T-helper 22 cell (primary cell): ENCODE measurements at places on chromosomes 16 and 17.
A peak's percentile ranks its signal among the peaks of the same experiment; 100 is the strongest.

- DNase-seq: no peak
Measured at GRCh38 chr16:75909746-75910145, 183.5 kb upstream of the CPHXL start.

GRCh38 chr16:23504453-23505179 lies 5.7 kb downstream of the GGA2 start:
- DNase-seq: peak; percentile 49

GRCh38 chr17:1629504-1630310 lies 1.1 kb upstream of the SLC43A2 start:
- DNase-seq: peak; percentile 36

DNA sequence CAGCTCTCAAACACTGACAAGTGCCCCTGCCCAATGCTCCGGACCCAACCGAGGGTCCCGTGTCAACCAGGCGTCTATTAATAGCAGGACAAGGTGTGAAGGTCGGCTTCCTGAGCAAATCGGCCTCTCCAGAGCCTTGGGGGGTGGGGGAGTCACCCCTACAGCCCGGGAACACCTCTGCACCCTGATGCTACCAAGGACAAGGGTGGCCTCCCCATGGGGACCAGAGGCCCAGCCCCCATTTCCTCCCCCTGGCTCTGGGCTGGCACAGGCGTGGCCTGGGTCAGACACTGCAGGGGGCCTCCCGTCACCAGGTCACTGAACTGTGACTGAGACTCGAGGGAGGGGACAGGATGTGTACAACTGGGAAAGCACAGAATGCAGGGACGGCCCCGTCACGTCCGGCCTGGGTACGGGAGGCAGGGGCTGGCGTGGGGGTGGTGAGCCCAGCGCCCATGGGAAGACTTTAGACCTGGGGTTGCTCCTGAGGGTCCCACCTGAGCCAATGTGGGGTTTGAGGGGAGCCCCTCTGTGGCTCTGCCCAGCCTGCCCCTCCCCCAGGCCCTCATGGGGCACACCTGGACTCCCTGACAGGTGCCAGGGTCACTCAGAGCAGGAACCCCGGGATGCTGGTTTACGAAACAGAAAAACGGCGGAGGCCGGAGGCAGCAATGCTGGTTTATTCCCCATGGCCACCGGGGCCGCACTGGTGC lies 579 bp upstream of the CYBA start:
- peak; percentile 66 for DNase-seq

DNA sequence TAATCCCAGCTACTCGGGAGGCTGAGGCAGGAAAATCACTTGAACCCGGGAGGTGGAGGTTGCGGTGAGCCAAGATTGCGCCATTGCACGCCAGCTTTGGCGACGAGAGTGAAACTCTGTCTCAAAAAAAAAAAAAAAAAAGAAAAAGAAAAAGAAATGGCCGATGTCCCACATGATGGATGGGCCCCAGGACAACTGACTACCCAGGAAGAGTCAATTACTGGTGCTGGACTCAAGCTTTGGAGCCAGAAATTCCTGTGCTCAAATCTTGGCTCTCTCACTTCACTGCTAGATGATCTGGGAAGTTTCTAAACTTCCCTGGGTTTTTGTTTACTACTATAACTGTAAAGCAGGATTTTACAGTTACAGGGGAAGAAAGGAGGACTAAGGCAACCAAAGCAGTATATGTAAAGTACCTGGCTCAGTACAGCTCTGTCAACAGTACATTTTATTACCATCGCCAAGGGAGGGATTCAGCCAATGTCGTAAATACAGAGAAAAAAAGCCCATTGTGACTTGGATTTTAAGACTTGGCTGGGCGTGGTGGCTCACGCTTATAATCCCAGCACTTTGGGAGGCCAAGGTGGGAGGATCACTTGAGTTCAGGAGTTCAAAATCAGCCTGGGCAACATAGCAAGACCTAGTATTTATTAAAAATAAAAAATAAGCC lies 11.9 kb downstream of the C16orf86 start:
- DNase-seq: no peak

GRCh38 chr16:3119701-3120408 lies 7.5 kb downstream of the ZNF205 start:
- no peak for DNase-seq

- no peak for DNase-seq
Measured at GRCh38 chr16:17321824-17322223, 148.9 kb downstream of the XYLT1 start.

DNA sequence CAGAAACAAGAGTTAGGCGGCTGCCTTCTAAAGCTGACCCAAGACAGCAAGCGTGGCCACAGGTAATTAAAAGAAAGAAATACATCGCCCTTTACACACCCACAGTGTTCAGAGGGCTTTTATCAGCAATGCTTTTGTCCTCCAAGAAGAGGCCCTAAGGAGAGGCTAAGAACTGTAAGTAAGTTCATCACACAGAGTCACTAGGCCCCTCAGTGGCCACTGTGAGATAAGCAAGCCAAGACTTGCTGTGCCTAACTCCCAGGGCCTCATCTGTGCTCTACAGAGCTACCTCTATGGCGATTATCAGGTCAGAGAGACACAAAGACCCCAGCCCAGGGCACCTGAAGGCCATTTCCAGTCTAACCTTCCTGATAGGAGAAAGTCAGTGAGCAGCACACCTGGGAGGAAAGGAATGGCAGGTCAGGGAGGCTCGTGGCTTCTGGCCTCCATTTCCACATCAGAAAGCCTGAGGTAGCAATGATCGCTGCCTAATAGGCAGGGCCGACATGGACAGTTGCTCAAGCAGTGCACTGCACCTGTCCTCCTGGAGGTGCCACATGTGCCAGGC lies 545.2 kb upstream of the CDH11 start:
- no peak for DNase-seq

GRCh38 chr17:79669861-79670260 lies 59.0 kb upstream of the RBFOX3 start:
- DNase-seq: no peak

- DNase-seq: no peak
Measured at GRCh38 chr17:81287741-81288430, 7.2 kb downstream of the SLC38A10 start.

- DNase-seq: peak; percentile 56
Measured at GRCh38 chr16:81006211-81006812, 373 bp downstream of the CMC2 start.

DNA sequence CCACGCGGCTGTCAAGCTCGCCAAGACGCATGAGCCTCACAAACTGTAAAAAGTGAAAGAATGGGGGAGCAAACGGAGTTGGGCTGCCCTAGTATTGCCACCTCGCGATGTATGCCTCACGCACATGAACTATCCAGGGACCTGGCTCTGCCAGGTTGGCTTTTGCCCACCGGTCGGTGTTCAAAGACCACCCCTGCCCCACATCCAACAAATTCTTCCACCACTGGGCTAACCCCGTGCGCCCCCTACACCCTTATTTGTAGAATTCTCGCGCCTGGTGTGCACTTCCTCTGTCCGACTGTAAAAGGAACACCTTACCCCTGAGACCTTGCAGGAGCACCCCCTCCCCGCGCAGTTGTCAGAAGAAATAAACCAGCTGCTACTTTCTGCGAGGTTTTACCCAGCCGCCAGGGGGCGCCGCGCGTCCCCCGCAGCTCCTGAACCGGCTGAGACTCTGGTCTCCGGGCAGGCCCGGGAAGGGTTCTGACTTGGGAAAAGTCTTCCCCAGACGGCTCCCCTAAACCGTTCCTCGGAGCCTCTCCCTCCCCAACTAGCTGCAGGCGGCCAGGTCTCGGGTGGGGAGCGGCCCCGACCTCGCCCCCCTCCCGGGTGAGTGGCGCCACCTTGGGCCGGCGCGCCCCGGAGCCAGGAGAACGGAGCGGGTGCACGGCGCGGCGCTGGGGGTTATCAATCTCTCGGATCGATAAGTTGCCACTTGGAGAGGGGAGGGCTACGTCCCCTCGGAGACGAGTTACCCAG lies 1.7 kb upstream of the ZNF423 start:
- no peak for DNase-seq

GRCh38 chr16:69703638-69704037 lies 22.7 kb downstream of the NQO1 start:
- no peak for DNase-seq

- no peak for DNase-seq
Measured at GRCh38 chr16:48064971-48065370, 90.8 kb downstream of the ABCC12 start.

DNA sequence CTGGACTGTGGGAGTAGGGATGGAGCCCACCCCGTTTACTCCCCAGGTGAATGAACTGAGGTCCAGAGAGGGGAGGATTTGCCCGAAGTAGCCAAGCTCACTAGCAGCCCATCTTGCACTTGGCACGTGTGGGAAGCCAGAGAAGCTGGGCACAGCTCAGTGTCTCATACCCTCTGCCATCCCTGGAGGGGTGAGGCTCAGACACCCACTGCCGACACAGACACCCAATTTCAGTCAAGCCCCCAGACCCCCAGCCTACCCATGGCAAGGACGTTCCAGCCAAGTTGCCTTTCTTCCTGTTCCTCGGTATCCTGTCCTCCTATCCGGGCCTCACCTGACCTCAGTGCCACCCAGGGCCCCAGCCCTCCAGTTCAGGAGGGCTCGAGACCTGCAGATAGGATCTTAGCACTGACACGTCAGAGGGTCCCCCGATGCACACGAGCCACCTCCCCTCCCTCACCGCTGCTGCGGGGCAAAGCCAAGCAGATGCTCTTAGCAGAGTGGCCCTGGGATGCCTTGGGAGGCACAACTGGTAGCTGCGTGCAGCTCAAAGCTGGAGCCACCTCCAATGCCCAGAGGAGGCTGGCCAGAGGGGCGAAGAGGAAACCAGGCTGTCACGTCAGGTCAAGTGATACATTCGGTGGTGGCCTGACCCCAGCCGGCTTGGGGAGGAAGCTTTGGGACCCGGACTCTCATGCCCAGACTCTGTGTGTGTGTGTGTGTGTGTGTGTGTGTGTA lies 90.4 kb upstream of the TNRC6C start:
- DNase-seq: no peak

GRCh38 chr17:58575511-58575910 lies 61.1 kb upstream of the MTMR4 start:
- DNase-seq: no peak

GRCh38 chr17:10702574-10702973 lies 5.2 kb downstream of the ADPRM start:
- DNase-seq: no peak

DNA sequence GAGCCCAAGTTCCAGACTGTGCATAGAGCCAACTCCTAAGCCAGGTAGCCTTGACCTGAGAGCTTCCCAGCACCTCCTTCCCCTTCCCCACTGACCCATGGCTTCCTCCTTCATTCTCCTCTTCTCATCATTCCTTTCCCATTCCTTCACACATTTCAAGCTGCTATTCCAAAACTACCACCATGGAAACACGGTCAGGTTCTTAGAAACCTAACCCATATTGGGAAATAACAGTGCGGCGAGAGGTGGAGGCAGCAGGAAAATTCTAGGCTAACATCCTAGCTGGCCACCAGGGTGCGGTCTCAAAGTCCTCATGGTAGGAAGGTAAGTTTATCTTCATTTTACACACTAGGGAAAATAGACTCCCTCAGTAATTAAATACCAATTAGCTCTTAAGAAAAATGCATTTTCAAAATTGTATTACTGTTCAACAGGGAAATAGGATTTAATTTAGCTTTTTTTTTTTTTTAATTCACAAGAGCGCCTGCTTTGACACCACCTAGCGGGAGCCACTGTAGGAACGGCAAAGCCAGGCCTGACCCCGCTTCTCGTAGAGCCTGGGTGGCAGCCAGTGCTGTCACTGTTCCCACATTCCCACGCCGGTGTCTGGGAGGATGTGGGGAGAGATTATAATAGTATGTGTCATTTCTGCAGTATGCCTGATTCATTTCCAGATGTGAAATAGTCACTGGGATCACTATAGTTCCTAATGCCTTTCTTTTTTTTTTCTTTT lies 14.0 kb upstream of the SPHK1 start:
- DNase-seq: no peak

GRCh38 chr17:48052956-48053757 lies 5.0 kb downstream of the NFE2L1 start:
- no peak for DNase-seq

GRCh38 chr16:70534971-70535370 lies 11.4 kb downstream of the SF3B3 start:
- no peak for DNase-seq

- DNase-seq: no peak
Measured at GRCh38 chr16:71216714-71217113, 13.8 kb downstream of the HYDIN start.

DNA sequence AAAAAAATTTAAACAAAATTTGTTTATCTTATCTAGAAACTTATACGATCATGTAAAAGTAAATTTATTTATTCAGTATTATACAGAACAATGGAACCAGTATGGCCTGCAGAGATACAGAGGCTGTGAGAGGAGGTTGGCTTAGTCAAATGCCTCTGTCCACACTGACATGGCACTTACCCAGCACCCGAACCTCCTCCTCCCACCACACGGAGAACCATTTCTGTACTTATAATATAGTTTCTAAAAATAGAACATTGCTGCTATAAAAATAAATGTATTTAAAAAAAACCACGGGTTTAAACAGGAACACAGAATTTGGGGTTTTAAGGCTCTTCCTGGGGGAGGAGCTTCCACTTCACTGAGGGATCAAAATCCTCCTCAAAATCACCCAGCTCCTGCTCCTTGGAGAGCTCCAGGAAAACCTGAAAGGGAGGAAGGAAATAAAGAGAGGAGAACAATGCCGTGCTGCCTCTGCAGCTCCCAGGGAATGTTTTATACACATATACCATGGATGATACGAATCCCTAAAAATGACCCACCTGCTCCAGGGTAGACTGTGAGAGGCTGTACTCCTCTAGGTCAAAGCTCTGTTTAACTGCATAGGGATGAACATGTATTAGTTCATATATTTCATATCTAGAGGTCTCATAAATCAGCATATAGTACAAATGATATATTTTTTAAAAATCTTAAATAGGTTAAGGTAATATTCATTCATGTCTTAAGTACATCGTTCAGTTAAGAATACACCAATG lies 87.3 kb downstream of the ABCA8 start:
- no peak for DNase-seq

DNA sequence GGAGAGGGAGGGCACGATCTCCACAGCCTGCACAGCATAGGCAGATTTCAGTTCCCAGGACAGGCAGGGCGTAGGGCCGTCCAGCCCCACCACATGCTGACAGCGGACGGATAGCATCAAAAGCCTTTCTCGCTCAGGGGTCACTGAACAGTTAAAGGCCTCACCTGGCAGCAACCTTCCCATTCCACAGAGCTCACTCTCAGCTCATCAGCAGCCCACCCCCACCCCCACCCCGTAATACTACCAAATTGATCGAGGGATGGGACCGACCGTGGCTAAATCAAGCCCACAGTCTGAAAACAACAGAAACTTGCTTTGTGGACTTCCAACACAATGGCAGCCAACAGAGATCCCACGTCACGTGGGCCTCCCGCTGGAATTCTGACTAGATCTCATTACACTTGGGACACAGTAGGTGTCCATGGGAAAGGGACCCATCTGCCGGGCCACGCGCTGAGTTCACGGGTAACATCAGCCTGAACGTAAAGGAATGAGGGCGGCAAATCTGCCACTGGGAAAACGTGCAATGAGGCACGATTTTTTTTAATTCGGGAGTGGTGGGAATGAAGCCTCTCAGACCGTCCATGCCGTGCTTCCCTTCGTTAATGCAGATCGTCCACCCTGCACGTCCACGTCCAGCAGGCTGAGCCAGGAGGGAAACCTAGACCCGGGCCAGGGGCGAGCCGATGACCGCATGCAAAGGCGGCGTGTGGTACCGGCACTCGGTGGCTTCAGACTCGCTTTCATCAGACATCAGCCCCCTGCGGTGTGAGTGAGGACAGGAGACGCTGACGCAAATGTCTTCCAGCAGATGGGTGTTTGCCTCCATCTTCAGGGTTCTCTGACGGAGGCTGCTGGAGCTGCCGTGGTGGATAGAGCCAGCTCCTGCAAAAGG lies 92.1 kb downstream of the TBC1D16 start:
- DNase-seq: no peak
